ENCODE measurements at places on chromosomes 13 and 19.

GRCh38 chr13:22128441-22129408, 457.9 kb downstream of the FGF9 start:
- no peak for DNase-seq

- DNase-seq = no peak
These were observed 546.6 kb downstream of the KCTD12 start for GRCh38 chr13:76339649-76340048.

GRCh38 chr13:80496721-80497397, 155.9 kb upstream of the SPRY2 start:
- DNase-seq = no peak

- DNase-seq = peak; percentile 81
These were observed 709 bp downstream of the N4BP2L1 start for GRCh38 chr13:32426990-32427851.

GRCh38 chr19:1226227-1226518, 11.6 kb downstream of the CBARP start:
- DNase-seq = no peak

- DNase-seq = no peak
These were observed 23.9 kb upstream of the OXGR1 start for GRCh38 chr13:97018029-97018819.

DNA sequence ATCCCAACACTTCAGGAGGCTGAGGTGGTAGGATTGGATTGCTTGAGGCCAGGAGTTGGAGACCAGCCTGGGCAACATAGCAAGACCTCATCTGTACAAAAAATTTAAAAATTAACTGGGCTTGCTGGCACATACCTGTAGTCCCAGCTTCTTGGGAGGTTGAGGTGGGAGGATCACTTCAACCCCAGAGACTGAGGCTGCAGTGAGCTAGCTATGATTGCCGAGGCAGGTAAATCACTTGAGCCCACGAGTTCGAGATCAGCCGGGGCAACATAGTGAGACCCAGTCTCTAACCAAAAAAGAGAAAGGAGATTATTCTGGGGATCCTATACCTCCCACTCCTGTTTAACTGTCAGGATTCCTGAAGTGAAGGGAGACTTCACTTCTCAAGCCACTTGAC, 16.4 kb upstream of the GARRE1 start:
- no peak for DNase-seq

DNA sequence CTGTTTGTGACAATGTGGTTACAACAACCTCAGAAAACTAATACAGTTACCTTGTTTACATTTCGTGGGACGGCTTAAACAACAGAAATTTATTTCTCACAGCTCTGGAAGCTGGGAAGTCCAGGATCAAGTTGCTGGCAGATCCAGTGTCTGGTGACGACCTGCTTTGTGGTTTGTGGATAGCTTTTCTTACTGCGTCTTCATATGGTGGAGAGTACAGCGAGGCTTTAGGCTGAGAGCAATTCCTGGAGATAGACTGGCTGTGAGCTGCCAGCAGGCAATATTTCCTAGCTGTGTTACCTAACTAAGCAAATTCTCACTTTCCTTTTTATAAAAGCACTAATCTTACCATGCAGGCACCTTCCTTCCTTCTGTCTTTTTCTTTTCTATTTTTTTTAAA, 1203.5 kb upstream of the PRR20A start:
- no peak for DNase-seq

- no peak for DNase-seq
These were observed 1.4 kb upstream of the ATP8B3 start for GRCh38 chr19:1813192-1814182.

DNA sequence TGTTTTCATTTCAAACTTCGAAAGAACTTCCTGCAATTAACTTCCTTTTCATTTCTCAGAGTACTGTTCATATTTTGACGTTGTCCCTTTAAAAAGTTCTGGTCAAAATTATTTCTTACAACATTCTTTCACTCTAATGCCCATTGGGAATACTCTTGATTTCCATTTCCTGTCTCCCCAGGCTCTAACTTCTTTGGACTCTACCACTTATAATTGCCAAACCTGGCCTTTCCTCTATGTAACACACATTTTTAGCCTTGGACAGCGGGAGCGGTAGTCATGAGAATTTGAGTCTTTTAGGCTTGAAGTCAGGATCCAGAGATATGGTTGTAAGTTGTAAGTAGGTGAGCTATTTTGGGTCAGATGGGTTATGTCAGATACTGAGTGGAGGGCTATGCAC, 163.5 kb upstream of the SPRY2 start:
- DNase-seq = no peak

DNA sequence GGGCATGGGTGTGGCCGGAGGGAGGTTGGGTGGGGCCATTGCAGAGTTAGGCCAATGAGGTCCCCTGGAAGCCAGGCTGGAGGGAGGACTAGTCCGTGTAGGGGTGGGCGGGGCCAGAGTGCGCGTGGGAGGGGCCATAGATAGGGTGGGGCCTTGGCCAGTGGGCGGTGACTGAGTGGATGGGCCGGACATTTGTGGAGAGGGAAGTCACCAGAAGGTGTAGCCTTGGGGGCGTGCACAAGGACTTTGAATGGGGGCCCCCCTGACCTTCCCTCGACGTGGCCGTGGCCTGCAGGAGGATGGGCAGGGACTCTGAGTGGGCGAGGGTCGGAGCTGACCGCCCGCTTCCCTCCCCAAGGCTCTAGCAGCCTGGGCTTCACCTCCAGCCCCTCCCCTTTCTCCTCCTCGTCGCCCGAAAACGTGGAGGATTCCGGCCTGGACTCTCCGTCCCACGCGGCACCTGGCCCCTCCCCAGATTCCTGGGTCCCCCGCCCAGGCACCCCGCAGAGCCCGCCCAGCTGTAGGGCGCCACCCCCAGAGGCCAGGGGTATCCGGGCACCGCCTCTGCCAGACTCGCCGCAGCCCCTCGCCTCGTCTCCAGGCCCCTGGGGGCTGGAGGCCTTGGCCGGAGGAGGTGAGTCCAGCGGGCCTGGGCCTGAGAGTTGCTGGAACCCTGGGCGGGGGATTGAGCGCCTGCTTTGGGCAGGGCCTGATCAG, 16.5 kb upstream of the B3GNT3 start:
- DNase-seq = peak; percentile 67

DNA sequence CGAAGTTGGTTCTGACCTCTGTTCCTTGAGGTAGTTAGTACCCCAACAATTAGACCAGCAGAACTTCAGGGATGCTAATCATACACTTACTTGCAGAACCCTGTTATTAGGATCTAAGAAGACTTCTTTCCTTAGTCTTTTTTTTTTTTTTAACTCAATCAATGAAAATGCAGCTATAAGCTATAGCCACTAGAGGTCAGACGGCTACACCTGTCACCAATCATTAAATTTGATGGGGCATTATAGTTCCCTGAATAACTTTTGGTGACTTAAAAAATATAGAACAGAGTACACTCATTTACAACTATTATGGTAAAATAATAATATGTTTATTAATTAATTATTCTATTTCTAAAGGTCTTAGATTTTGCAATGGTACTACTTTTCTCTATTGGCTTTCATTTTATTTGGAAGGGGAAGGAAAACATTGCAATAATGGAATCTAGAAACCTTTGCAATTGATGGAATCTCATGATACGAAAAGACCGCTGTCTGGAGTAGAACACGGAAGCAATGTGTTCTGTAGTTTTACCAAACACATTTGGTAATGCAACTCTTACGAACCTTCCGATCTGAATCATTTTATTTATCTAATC, 483.2 kb downstream of the DIAPH3 start:
- DNase-seq = no peak

- no peak for DNase-seq
These were observed 1.2 kb downstream of the C2CD4C start for GRCh38 chr19:407511-408440.

DNA sequence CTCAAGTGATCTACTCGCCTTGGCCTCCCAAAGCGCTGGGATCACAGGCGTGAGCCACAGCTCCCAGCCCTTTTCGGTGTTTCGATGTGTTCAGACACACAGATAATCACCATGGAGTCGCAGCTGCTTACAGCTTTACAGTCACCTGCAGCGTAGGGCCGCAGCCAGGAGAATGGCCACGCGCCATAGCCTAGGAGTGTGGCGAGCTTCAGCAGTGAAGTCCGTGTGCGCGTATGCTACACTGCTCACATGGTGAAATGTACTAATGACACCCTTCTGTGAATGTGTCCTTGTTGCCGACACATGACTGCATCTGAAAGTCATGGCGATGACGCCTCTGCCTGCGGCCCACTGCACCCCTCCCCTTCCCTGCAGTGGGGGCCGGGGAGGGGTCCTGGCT, 23.6 kb downstream of the AP3D1 start:
- DNase-seq = no peak

DNA sequence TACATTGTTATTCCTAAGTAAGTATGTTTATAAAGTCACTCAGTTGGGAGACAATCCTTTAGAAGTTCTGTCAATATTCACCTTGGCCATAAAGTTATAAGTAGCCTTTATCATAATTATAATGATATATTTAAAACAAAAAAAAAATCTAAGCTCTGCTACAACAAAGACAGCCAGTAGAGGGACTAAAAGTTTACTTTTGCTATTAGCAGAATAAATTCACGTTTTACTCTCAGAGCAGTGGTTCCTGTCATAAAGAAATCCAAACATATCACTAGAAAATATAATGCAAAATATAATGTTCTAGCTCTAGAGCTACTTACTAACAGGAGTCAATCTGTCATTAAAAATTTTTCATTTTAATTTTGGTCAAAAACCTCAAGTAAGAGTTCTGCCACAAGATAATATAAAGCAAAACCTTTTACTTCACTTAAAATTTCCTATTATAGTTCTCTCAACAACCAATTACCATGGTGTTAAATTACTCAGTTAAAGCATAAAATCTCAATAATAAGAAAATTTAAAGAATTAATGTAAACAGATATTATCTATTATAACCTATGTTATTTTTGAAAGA, 17.7 kb downstream of the INTS6 start:
- DNase-seq = no peak

DNA sequence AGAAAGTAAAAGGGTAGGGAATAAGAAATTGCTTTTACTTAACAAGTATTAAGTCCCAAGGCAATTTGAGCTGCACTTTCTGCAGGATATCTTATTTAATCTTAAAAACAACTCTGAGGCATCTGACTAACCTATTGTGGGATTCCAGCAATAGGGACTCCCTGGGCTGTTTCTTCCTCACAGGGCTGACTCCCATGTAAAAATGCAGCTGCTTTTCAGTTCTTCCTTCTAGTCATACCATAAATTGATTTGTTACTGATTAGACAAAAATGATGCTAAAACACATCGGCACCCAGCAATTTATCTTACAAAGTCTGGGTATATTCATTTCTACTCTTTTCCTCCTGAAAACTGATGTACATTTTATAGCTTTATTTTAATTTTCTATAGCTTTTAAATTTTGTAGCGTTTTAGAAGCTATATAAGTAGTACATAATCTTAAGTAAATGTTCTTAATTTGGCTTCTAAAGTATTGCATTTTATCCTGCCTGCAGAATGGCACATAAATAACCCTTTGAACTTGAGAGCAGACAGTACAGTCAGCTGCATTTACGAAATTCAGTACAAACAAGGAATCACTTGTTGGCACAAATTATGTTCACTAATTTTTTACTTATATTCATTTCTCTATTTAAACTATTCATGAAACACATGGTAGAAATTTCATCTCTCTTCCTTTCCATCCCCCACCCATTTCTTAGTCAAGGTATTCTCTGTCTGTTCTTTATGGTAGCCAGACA, 102.4 kb upstream of the FRY start:
- DNase-seq = no peak

- DNase-seq = no peak
These were observed 1.8 kb downstream of the LILRB5 start for GRCh38 chr19:54255105-54255775.

DNA sequence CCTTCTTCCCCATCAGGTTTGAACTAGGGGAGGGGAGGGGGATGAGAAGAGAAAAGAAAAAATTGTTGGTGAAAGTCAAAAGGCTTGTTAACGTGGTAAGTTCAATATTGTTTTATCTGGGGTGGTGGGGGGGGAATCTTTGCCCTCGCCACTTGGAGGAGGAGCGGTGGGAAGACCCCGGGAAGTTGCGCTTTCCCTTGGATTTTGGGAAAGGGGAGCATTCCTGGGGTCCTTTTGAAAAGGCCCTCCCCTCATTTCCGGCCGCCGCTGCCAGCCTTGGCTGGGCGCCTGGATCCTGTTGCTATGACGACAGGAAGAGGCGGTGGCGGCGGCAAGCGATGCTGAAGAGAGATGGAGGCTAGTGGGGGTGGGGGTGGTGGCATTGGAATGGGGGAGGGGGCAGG, 4.6 kb upstream of the CACNG8 start:
- DNase-seq = no peak

GRCh38 chr19:1026783-1027649, 608 bp downstream of the CNN2 start:
- peak; percentile 73 for DNase-seq

- DNase-seq = no peak
These were observed 68.3 kb downstream of the FGF14 start for GRCh38 chr13:102333320-102334198.
